ENCODE measurements at places on chromosomes 3 and 15. TPM values are rescaled to one million over a fixed set of nuclear protein-coding genes. Genes with fewer than 3 reads are reported as not detected.

RIOX2 gene
- total RNA-seq = 27.4 TPM

CTXN2 gene
- not detected for total RNA-seq

RETNLB gene
- not detected for total RNA-seq

HRH1 gene
- total RNA-seq = 23.1 TPM

SCAMP5 gene
- 1.3 TPM for total RNA-seq

LMOD3 gene
- total RNA-seq = not detected

TF gene
- 0.30 TPM for total RNA-seq

GOLGA6L4 gene
- 0.83 TPM for total RNA-seq

CASR gene
- not detected for total RNA-seq

MYLK gene
- total RNA-seq = 85.2 TPM

CSPG4 gene
- 13.8 TPM for total RNA-seq

STARD5 gene
- total RNA-seq = 24.1 TPM

ATP8B4 gene
- total RNA-seq = 0.30 TPM

LRRC31 gene
- total RNA-seq = not detected

CPN2 gene
- not detected for total RNA-seq

AMIGO3 gene
- total RNA-seq = 0.59 TPM

ADGRG7 gene
- total RNA-seq = 0.12 TPM

BNC1 gene
- 0.47 TPM for total RNA-seq

PYGO1 gene
- 5.0 TPM for total RNA-seq

MIX23 gene
- 18.6 TPM for total RNA-seq

CD200 gene
- 24.0 TPM for total RNA-seq

GOLGA8G gene
- total RNA-seq = not detected

RAB11A gene
- total RNA-seq = 264 TPM
